HT-29 (cell line): ENCODE measurements at places on chromosomes 7 and 10.

DNA sequence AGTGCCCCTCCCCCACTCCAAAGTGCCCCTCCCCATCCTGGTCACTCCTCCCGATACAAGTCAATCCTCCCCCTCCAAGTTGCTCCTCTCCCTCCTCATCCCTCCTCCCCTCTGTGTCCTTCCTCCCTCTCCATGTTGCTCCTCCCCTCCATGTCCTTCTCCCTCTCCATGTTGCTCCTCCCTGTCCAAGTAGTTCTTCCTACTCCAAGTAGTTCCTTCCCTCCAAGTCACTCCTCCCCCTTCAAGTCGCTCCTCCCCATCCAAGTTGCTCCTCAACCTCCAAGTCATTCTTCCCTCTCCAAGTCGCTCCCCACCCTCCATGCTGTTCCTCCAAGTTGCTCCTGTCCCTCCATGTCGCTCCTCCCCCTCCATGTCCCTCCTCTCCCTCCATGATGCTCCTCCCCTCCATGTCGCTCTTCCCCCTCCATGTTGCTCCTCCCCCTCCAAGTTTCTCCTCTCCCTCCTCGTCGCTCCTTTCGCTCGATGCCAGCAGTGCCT lies 8.6 kb upstream of the WBP1L start:
- DNase-seq, result no peak

- no peak for DNase-seq
Measured at GRCh38 chr10:123897146-123897545, 5.5 kb upstream of the CPXM2 start.

GRCh38 chr10:481628-482027 lies 207.8 kb downstream of the DIP2C start:
- no peak for DNase-seq

GRCh38 chr10:114635101-114635500 lies 23.0 kb downstream of the ABLIM1 start:
- no peak for DNase-seq

DNA sequence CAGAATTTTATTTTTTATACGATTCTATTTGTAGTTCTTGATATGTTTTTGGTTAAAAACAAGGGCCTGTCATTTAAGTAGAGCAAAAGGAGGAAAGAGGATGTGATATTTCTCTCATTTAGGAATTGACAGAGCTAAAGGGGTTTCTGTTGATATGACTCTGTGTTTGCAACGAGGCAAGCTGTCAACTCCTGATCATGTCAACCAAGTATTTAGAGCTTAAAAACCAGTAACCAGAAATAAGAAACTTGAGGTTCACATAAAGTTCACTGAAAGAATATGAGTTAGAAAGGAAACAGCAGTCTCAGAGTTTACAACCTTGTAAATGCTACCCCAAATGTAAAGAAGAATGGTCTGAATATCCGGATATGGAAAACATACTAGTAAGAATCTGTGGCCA lies 434.2 kb downstream of the PARD3 start:
- no peak for DNase-seq

- DNase-seq, result peak; percentile 57
Measured at GRCh38 chr10:131786756-131787605, 113.8 kb upstream of the PPP2R2D start.
